Hindlimb muscle (tissue), 1 donor: ENCODE measurements at places on chromosomes 1 and 21. TPM values are rescaled to one million over a fixed set of nuclear protein-coding genes. Genes with fewer than 3 reads are reported as not detected.

GRCh38 chr1:51237351-51238033 is 1.4 kb downstream of the RNF11 start:
- no peak for DNase-seq

- no peak for DNase-seq
Measured at GRCh38 chr1:164337885-164338284, 221.1 kb upstream of the PBX1 start.

DNA sequence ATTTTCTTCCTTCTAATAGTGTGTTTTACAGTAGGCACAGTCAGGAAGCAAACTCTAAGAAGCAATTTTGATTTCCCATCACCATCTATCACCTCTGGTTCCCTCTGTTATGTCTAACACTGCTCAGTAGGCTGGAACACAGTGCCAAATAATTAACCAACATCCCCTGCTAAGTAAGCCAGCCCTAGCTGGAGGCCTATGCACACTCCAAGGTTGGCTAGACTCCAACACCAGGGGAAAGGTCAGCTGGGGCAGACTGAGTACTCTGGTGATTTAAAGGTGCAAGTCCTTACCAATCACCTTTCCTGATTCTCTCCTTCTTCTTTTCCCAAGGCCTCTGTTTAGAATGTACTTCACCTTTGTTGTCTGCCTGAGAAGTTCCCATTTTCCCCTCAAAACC is 46.5 kb upstream of the BEND5 start:
- no peak for DNase-seq

DNA sequence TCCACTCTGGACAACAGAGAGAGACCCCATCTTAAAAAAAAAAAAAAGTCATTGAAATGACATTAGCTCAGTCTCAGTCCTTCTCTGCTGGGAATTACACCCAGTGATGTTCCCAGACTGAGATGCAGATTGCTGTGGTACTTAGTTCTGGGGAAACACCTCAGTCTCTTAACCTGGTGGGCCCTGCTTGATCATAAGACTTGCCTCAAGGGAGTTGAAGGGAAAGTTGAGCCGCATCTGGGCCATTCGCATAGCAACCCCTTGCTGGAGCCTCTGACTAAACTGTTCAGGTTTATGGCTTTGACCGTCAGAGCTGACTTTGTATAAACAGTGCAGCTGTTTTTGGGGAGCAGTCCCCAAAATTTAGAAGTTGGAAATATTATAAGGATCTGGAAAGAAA is 13.4 kb downstream of the FCRL4 start:
- DNase-seq: no peak

DNA sequence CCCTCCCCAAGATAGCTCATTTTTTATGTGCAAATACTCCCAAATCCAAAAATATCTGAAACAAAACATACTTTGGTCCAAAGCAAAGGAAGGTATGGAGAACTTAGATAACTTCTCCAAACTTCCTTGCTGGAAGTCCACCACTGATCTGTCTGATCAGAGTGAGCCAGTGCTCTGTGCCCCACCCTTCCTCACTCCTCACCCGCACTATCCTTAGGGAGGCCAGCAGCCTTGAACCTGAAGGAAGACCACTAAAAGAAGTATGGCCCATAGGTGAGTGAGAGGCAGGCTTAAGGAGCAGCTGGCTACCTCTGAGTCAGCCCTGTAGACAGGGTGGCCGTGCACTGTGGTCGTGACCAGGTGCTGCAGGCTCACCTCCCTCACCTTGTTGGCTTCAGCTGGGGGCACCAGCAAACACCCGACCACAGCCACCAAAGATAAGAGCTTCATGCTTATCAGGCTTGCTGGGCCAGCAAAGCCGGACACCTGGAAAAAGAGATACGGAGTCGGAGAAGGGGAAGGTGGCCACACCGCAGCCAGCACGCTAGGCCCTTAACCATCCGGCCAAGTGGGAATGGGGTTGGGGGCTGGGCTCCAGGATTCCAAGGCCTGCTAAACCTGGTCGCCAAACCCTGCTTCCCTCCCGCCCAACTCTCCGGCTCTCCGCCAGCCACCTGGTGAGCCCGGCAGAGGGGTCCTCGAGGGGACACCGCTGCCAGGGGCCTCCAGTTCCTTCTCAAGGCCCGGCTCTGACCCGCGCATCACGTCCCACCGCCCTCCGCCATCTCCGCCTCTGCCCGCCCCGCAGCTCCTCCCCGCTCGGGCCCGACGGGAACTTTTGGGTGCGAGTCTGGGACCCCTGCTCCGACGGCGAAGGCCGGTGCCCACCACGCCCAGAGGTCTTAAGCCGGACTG is 543 bp downstream of the TMEM9 start:
- DNase-seq: no peak

GRCh38 chr1:214329470-214330220 is 48.7 kb downstream of the SMYD2 start:
- no peak for DNase-seq

- DNase-seq: no peak
Measured at GRCh38 chr21:41778930-41779600, 12.2 kb upstream of the RIPK4 start.

DNA sequence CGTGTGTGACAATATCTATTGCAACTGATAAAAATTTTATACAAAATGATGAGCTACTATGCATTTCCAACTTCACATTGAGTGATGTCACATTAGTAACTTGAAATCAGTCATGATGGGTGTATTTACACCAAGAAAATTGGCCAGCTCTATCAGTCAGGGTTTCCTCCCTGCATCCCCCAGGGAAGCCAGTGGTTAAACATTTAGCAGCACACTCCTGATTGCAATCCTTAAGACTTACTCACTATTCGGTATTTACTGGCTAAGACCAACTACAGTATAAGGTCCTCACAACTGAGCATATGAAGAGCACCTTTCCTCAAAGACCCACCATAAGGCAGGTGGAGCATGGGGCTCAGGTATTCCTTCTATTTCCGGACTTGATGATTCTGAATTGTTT is 41.3 kb upstream of the PTGFRN start:
- DNase-seq: no peak

- no peak for DNase-seq
Measured at GRCh38 chr1:7456722-7457082, 314.4 kb upstream of the VAMP3 start.

- DNase-seq: peak; percentile 48
Measured at GRCh38 chr1:166947398-166948043, 27.8 kb downstream of the ILDR2 start.

DNA sequence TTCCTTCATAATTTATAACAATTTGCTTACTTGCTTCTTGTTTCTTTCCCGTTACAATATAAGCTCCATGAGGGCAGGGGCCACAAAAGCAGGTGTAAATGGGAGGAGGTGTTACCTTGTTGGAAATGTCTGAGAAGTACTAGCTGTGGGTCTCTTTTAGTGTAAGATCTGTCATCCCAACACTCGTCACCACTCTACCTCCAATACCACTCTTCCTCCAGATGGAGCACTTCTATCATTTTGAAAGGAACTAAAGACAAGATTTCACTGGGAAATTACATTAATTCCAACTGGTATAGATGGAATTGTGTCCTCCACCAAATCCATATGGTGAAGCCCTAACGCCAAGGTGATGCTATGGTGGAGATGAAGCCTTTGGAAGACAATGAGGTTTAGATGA is 53.0 kb upstream of the CPLANE2 start:
- no peak for DNase-seq

- DNase-seq: no peak
Measured at GRCh38 chr1:159184201-159184600, 12.8 kb downstream of the CADM3 start.

- DNase-seq: peak; percentile 42
Measured at GRCh38 chr1:210618369-210618768, 289.7 kb downstream of the HHAT start.

GRCh38 chr1:219798283-219799030 is 129.9 kb downstream of the SLC30A10 start:
- DNase-seq: no peak

DNA sequence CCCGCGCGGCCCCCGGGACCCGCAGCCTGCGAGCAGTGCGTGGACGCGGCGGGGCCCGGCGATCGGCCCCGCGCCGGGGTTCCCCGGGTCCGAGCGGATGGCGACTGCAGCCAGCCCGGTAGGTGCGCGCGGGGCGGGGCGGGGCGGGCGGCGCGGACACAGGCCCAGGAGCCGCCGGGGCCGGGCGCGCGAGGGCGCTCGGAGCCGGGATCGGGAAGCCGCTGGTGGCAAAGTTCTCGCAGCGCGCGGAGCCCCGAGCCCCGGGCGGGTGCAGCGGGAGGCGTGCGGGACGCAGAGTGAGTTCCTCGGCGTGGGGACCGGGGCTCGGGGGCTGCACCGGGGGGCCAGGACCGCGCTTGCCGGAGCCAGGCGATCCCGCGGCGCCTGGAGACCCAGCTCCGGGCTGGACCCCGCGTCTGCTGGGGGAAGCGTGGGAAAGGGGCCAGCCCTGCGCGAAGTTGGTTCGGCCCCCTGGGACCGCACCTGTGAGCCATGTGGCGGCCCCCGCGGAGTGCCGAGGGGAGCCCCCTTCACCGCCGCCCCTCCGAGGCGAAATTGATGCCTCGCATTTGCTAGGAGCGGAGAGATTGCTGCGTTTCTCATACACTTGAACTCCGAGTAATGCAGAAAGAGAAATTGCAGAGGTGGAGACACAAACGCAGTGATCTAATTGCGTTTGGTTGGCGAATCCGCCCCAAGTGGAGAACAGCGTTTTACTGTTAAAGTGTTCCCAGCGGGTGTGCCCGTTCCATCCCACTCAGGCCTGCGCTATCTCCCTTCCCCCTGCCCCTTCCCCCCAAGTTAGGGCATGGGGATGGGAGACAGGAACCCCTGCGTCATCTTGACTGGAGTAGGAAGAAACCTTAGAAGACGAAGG is 228.9 kb upstream of the TMEM51 start:
- peak; percentile 69 for DNase-seq

DNA sequence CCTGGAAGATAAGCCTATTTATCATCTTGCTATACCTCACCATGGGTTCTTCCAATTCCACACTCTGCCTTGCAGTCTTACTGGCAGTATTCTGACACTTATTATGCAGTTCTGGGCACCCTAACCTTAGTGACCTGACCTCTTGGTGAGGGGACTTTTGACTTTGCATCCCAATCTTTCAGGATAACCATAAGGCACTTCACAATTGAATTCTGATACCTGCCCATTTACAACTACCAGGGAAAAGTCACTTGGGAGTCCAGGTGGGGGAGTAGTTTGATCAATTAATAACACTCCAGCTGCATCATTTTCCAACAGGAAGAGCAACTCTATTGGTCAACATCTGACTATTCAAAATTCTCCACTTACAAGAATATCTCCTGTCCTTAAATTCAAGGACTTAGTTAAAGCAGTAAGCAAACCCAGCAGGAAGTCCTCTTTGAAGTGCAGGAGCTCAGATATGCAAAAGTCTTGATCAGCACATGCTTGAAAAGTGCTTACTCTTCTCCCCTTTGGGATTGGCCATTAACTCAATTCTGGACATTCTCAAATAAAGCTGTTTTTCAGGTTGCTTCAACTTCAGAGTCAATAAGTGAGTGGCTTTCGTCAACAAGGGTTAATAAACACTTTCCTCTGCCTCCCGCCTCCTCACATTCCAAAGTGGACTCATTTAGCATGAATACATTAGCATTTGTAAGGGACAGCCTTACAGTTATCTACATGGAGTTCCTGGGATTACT is 177.4 kb upstream of the NRIP1 start:
- DNase-seq: no peak

- DNase-seq: no peak
Measured at GRCh38 chr1:7223334-7224080, 438.3 kb downstream of the CAMTA1 start.

DNA sequence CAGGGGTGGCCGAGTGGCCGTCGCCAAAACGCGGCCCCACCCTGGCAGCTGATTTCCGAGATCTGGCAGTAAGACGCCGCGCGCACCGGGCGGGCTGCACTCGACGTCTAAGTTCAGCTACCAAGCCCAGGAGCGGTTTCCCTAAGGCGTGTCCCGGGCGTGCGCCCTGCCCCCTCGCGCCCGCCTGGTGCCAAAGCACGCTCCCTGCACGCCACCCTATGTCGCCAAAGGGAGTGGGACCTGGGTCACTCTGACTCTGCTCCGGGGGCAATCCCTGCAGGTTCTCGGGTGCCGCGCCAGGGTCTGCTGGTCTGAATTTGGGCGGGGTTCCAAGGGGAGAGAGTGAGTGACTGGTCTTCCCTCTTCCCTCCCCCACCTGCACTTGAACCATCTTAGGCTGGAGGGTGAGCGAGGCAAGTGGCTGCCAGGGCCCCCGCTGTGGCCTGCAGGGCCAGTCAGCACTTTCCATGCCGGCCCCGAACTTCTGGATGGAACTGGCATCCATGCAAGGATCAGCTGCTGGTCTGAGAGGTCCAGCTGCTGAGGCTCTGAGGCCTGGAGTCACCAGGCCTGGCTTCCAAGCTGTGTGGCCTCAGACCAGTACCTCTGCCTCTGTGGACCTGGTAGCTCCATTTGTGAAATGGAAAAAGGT is at the start of gene LRRC38:
TSS of gene LRRC38 (minus strand) at position 109 of the 652 bp plus-strand sequence. CDS start 410 bp downstream, outside the sequence.
- no peak for DNase-seq

GRCh38 chr21:42161956-42162681 is 56.8 kb upstream of the ABCG1 start:
- DNase-seq: no peak

GRCh38 chr1:227996187-227996950 is 10.4 kb upstream of the WNT3A start:
- no peak for DNase-seq

DNA sequence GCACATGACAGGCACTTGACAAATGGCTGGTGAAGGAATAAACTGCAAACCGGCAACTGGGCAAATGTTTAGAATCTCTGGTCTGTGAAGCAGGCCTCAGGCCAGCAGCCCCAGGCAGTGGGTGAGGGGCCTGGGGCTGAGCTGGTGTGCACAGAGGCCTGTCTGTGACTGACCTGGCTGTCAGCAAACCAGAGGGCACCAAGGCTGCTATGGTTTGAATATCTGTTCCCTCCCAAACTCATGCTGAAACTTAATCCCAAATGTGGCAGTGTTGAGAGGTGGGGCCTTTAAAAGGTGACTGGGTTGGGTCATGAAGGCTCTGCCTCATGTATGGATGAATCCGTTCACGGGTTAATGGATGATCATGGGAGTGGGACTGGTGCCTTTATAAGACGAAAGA is 139.8 kb downstream of the DMRTB1 start:
- DNase-seq: no peak

DNA sequence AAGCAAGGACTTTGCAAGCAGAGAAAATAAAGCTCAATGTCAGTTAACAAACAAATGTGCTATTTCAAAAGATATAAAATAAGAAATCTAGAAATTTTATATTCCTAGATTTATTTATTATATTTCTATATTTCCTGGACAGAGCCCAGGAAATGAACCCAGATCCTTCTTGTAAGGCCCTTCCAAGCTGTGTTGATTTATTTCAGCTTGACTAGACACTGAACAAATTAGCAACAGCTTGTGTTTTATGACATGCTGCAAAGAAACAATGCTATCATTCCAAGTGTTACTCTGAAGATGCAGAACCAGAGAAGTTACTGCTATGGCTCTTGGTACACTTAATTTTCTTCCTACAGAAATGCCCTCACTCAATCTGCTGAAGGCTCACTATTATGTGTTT is 6.2 kb downstream of the TGFBR3 start:
- no peak for DNase-seq

HSPB7 gene
- 91.3 TPM for polyA plus RNA-seq

TMEM9 gene
- 62.2 TPM for polyA plus RNA-seq

FCRLB gene
- polyA plus RNA-seq: 0.49 TPM

FCER1A gene
- 0.50 TPM for polyA plus RNA-seq

COL8A2 gene
- polyA plus RNA-seq: 6.9 TPM

ARHGAP30 gene
- polyA plus RNA-seq: 4.7 TPM

GJA9 gene
- 0.34 TPM for polyA plus RNA-seq

ZSWIM5 gene
- polyA plus RNA-seq: 0.34 TPM

TCEA3 gene
- polyA plus RNA-seq: 430 TPM

OR2T35 gene
- not detected for polyA plus RNA-seq
